Aorta (tissue), 5 donors: ENCODE measurements at places on chromosomes 5 and 9. TPM values are rescaled to one million over a fixed set of nuclear protein-coding genes. Genes with fewer than 3 reads are reported as not detected.

The PTGER4 gene
- 18.2 TPM for total RNA-seq

DNA sequence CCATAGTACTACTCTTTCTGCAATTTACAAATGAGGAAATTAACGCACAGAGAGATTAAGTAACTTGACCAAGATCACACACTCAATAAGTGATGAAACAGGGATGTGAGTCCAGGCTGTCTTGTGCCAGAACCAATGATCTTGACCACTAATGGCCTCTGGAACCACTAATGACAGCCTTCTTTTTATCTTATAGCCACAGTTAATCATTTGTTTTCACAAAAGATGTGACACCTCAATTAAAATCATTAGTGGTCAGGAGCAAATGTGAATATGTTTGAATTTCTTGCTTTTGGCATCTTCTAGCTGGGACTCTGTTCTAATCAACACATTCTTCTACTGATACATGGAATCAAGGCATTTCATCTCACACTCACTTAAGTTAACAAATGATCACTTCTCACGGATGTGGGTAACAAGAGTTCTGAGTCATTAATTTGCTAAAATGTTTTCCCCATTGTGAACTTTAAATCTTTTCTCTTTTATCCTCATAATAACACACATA, 102.7 kb upstream of the CD180 start:
- H3K27me3 ChIP-seq = no peaks in the 10 kb centered on the region
- no peaks in the 10 kb centered on the region for H3K36me3 ChIP-seq
- no peak for DNase-seq
- no peak overlapping the region for H3K27ac ChIP-seq
- H3K4me1 ChIP-seq = peaks cover 4% of the 10 kb centered on the region

- no peaks in the 10 kb centered on the region for H3K27me3 ChIP-seq
- H3K36me3 ChIP-seq = no peaks in the 10 kb centered on the region
- H3K4me1 ChIP-seq = peaks cover 6% of the 10 kb centered on the region
- H3K4me3 ChIP-seq = no peak overlapping the region
- no peak for DNase-seq
Observed at GRCh38 chr5:115818821-115819220, 2.4 kb upstream of the CDO1 start.

GRCh38 chr5:149917073-149917676, 27.4 kb downstream of the PDE6A start:
- no peaks in the 10 kb centered on the region for H3K27me3 ChIP-seq
- H3K36me3 ChIP-seq = no peaks in the 10 kb centered on the region
- H3K27ac ChIP-seq = peak overlapping the region; percentile 80
- H3K4me1 ChIP-seq = peaks cover 7% of the 10 kb centered on the region
- DNase-seq = no peak

DNA sequence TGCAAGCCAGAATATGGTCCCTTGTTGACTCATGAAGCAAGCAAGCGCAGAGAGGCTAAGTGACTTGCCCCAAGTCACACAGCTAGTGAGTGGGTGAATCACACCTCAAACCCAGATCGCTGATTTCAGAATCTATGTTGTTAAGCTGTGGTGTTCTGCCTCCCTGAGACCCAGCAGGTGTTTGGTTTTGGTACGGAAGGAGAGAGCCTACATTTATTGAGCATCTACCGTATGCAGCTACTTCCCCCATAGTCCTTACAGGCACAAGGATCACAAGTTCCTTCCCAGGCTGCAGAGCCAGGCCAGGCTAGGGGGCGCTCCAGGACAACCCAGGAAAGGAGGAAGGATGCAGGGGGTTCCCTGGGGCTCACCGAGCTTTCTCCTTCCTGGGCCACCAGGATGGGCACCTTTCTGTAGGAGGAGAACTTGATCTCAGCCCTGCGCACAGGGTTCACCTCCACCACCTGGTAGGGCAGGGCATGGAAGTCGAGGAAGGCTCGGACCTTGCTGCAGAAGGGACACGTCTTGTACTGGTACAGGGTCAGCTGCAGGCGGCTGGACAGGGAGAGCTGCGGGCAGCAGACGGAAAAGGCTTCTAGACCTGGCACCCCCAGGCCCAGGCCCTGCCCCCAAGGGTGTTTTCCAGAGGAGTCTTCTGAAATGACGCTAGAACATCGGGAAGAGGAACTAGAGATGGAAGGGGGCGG, 2.5 kb downstream of the PTGES2 start:
- no peak overlapping the region for H3K4me3 ChIP-seq
- H3K36me3 ChIP-seq = no peaks in the 10 kb centered on the region
- H3K4me1 ChIP-seq = no peaks in the 10 kb centered on the region
- no peak overlapping the region for H3K27ac ChIP-seq
- DNase-seq = peak; percentile 83

GRCh38 chr5:127757576-127757975, 54.4 kb downstream of the CCDC192 start:
- H3K36me3 ChIP-seq = no peaks in the 10 kb centered on the region
- H3K4me3 ChIP-seq = no peak overlapping the region
- H3K27ac ChIP-seq = no peak overlapping the region
- no peaks in the 10 kb centered on the region for H3K27me3 ChIP-seq
- DNase-seq = no peak
- no peaks in the 10 kb centered on the region for H3K4me1 ChIP-seq
